ENCODE measurements at places on chromosomes 2 and 18.

- DNase-seq = no peak
Observed at GRCh38 chr2:29706171-29706720, 215.1 kb downstream of the ALK start.

- DNase-seq = no peak
Observed at GRCh38 chr18:53566626-53567025, 657.8 kb downstream of the MBD2 start.

GRCh38 chr2:126891681-126892500 is 6.8 kb upstream of the TEX51 start:
- no peak for DNase-seq

DNA sequence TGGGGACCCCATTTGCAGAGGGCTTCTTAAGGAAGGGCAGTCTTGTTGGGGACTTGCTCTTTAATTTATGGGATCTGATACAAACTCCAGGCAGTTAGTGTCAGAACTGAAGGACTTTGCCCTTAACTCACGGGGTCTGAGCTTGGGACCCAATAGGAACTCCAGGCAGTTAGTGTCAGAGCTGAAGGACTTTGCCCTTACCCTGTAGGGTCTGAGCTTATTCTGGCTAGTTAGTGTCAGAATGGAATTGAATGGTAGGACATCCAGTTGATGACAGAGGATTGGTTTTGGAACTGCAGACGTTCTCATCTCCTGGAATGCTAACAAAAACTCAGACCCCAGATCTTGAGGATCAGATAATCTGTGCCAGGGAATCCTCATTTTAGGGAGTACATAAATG is 256.9 kb upstream of the COPS8 start:
- no peak for DNase-seq

GRCh38 chr2:199111458-199111857 is 346.3 kb downstream of the SATB2 start:
- DNase-seq = no peak

DNA sequence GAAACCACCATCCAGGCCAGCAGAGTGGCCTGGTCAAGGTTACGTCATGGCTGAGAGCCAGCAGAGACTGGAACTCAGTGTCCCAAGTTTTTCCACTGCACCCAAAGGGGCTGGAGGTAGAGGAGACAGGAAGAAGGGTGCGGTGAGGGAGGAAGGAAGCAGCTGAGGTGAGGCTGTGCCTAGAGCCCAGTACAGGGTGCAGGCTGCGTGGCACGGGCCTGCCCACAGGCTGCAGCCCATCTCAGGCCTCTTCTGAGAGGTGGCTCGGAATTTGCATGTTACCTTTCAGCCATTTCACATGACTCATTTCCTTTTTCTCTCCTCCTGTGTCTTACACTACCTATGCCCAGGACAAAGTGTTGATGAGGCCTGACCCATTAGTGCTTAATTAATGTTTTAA is 13.7 kb upstream of the MGAT4A start:
- DNase-seq = no peak

Measured in activated T-cell treated with anti-CD3 and anti-CD28 coated beads for 4 hours (primary cell).